CD8-positive, alpha-beta T cell (primary cell): ENCODE measurements at places on chromosomes 6 and 20. TPM values are rescaled to one million over a fixed set of nuclear protein-coding genes. Genes with fewer than 3 reads are reported as not detected.

The FAM83B gene
- not detected for total RNA-seq

The CST2 gene
- not detected for total RNA-seq

The CD83 gene
- total RNA-seq, result 57.2 TPM

The AIF1 gene
- 76.5 TPM for total RNA-seq

The XKR7 gene
- total RNA-seq, result not detected

The PSORS1C2 gene
- not detected for total RNA-seq
